Metanephros (tissue), 2 donors: ENCODE measurements at places on chromosomes 4 and X. TPM values are rescaled to one million over a fixed set of nuclear protein-coding genes. Genes with fewer than 3 reads are reported as not detected.

Gene TSPAN5
- total RNA-seq, result 23.4 TPM

Gene PCDH10
- total RNA-seq, result 3.4 TPM

Gene FAM47E
- total RNA-seq, result 11.1 TPM

Gene MAGEB1
- not detected for total RNA-seq

Gene GABRE
- 31.9 TPM for total RNA-seq

Gene PAK3
- 4.3 TPM for total RNA-seq

Gene MUC7
- not detected for total RNA-seq
